ENCODE measurements at places on chromosomes 6 and 20.

GRCh38 chr20:47652301-47652700, 133.0 kb downstream of the SULF2 start:
- DNase-seq, result no peak

DNA sequence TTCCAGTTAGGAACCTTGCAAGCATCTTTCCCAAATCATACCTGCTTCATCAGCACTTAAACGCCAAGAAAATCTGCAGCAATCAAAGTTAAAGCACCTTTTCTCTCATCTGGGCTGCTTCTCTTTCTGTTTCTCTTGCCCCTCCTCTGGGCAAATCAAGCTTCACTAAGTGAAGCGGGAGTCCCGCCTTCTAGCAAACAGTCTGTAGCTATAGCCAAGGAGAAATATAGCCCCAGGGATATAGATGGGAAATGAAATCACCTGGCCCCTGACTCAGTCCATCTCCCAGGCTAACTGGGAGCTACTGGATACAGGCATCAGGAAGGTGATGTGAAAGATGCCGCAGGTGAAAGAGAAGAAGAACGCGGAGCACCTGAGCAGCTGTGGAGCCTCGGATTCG, 481.9 kb downstream of the C6orf118 start:
- DNase-seq, result no peak

- no peak for DNase-seq
Measured at GRCh38 chr6:106369739-106370138, 9.2 kb downstream of the CRYBG1 start.

- no peak for DNase-seq
Measured at GRCh38 chr6:125931733-125932450, 24.7 kb upstream of the HINT3 start.

DNA sequence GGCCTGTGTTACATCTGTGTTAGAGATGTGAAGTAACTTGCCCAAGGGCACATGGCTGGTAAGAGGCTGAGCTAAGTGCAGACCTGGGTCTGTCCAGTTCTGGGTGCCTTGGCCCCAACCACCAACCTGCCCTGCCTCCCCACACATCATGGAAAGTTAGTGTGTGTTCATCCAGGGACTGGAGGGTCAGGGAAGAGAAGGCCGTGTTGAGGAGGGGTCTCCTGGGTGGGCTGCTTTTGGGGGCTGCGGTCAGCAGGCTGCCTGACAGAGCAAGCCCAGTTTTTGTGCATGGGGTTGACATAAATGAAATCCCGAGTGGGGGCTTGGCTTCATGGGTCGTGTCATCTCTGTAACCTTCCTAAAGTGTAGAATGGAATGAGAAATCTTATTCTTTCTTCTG, 10.9 kb downstream of the PYGB start:
- peak; percentile 12 for DNase-seq

- DNase-seq, result no peak
Measured at GRCh38 chr6:114119056-114119455, 148.1 kb upstream of the HDAC2 start.

- DNase-seq, result no peak
Measured at GRCh38 chr20:1788044-1788443, 107.2 kb upstream of the SIRPA start.

GRCh38 chr6:125985979-125986300, 400 bp upstream of the TRMT11 start:
- DNase-seq, result no peak

DNA sequence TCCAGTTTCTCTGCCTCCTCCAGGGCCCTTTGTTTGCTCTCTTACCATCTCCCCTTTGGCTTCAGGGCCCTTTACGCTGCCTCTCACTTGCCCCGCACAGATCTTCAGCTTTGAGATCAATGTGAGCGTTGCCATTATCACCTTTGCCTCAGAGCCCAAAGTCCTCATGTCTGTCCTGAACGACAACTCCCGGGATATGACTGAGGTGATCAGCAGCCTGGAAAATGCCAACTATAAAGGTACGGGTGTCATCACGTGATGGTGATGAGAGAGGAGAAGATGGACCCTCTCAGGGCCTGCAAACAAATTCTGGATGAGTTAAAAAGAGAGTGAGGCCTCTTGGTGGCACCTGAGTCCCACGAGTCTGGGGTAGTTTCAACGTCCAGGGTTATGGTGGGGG, 8.3 kb downstream of the C2 start:
- no peak for DNase-seq

DNA sequence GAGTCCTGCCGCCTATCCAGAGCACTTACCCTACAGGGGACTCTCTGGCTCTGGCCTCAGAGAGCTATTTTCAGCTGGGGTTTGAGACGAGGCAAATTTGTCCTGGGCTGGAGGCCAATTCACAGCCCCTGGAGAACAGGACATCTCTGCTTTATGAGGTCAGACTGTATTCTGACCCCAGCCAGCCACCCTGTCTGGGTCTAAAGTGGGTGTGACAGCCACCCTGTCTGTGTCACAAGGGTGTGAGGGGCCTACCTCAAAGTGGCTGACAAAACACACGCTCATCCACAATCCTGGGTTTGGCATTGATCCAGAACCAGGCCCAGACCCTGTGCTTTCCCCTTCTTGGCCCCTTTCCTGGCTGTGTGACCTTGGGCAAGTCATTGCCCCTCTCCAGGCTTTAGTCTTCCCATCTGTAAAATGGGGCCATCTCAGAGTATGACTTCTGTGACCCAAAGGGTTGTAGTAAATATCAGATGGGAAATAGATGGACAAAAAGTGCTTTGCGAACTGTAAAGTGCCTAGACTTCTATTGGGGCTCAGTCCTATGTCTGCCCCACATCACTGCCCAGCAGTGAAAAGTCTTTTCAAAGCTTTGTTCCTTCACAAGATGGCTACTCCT, 44.1 kb upstream of the TGM2 start:
- no peak for DNase-seq

DNA sequence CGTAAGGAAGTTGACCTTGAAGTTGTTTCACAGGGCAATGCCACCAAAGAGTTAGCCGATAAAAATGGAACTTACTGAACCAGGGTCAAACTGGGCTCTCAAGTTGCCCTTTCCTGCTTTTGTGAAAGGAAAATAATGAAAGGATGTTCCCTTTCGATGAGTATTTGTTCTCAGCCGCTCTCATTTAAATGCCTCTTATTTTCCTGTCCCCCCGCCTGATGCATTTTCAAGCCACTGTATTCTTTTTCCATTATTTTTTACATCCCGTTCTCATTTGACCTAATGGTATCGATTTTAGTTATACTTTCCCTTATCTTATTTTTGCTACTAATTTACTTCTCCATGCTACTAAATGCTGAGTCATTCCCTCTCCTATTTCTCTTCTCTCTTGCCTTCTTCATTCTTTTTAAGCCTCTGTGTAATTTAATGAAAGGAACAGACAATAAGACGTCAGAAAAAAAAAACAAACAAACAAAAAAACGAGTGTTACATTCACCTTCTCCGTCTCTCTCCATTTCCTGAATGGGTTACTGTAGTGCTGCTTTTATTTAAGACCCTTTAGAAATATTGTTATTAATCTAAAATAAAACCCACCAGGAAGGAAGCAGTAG, 655 bp upstream of the NDUFAF4 start:
- DNase-seq, result no peak

GRCh38 chr20:20051767-20052073, 546 bp downstream of the CRNKL1 start:
- no peak for DNase-seq

- no peak for DNase-seq
Measured at GRCh38 chr6:98920904-98921431, 26.8 kb downstream of the FBXL4 start.

DNA sequence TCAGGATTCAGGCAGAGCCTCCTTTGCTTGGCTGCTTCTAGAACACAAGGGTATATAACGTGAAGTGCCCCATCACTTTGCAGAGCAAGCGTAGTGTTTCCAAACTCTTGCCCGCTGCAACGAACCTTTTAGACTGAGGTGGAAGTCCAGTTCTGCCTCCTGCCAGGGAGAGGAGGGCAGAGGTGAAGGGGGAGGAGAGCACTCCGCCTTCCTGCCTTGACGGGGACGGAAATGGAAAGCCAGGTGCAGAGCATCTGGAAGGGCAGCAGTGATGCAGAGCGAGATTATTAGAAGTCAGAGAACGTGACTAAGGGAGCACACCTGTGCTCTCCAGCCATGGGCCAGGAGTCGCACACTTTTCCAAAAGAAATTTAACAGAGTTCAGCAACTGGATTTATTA, 63.4 kb downstream of the RREB1 start:
- DNase-seq, result peak; percentile 83

DNA sequence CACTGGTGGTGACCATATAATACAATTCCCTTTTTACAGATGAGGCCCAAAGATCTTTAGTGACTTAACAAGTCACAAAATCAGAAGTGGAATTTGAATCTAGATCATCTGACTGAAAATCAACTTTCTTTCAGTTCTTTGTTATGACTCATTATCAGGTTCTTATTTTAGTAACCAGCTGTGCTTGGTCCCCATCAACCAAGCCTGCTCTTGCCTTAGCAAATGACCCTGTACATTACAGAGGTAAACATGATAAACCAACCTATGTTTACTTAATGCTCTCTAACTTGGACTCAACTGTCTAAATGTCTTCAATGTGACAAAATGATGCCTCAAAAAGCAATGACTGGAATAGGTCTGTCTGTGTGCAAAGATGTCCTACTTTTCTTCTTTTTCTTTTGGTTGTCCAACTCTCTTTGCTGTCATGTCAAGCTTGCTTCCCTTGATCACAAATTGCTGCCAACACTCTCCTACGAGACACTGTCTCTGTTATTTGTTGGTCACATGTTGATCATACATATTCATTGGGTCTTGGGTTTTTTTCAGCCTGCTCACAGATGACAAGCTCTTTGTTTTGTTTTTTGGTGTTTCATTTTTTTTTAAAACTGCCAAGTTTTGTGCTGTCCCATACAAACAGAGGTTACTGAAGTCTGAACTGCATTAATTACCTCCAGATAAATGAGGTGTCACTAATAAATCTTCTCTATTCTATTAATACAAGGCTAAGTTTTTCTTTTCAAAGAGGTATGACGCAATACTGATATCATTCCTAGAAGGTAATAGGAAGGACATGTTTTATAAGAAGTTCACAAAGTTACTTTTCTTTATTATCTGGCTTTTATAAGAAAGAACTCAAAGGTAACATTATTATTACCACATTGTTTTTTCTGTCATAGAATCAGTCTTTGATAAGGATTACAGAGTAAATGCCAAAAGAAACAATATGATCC, 62.2 kb upstream of the PLN start:
- no peak for DNase-seq

DNA sequence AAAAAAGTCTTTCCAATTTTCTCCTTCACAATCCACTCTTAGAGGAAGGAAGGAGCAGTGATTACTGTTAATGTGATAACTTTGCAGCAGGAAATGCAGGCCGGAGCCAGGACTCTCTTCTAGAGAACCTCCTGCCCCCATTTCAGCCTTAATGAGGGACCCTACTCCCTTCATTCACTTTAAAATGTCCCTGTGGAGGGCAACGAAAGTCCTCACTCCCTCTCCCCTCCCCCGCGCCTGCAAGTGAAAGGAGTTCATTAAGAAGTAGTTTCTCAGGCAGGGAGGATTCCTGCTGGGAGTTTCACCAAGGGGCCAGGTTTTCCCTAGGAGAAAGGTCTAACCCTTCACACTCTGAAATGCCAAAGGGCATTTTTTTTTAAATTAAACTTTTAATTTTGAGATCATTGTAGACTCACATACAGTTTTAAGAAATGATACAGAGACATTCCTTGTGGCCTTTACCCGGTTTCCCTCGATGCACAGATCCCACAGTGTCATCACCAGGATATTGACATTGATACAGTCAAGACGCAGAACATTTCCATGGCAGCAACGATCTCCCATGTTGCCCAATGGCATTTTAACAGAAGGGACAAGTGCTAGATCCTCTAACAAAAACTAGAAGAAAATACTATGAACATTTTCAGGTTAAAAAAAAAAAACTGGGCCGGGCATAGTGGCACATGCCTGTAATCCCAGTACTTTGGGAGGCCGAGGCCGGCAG, 6.8 kb upstream of the COMMD7 start:
- DNase-seq, result no peak

DNA sequence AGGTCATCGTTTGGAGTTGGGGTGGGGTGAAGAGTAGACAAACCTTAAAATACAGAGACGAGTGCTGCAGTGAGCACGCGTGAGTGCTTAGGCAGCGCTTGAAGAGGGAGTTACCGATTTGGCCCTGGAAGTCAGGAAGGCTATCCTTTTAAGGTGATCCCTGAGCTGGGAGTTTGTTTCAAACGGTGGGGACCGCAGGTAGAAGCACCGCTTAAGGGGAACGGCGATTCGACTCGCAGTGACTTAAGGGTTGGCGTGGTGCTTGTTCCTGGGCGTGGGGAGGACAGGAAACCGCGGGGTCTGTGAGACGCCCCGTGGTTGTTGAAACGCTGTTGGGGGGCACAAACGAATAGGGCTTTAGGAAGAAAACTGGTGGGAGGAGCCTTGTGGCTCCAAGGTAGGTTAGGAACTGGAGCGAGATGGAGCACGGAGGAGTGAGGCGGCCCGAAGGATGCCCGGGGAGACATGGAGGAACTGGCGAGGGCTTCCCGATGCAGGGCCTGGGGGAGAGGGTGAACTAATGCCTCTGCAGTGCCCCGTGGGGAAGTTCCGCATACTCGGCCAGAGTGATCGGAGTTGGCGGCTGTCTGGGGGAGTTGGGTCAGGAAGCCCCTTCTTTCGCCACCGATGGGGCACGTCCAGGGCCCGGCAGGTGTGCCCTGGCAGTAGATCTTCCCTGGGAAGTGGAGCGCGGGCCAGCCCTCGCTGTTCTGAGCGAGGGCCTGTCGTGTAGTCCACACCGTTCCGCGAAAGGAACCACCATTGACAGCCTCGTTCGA, 1.3 kb upstream of the CDYL start:
- peak; percentile 47 for DNase-seq

- no peak for DNase-seq
Measured at GRCh38 chr6:126102358-126102757, 116.0 kb downstream of the TRMT11 start.

GRCh38 chr6:54722328-54722727, 124.2 kb upstream of the FAM83B start:
- DNase-seq, result no peak

GRCh38 chr6:47391675-47392074, 82.0 kb upstream of the TNFRSF21 start:
- DNase-seq, result no peak

GRCh38 chr6:122286512-122286911, 112.9 kb upstream of the HSF2 start:
- DNase-seq, result no peak

- no peak for DNase-seq
Measured at GRCh38 chr6:157853018-157853805, 30.2 kb downstream of the SNX9 start.

GRCh38 chr20:20369250-20370093, 1.6 kb downstream of the INSM1 start:
- DNase-seq, result peak; percentile 52

Data from colonic mucosa (tissue), 4 donors.